ENCODE measurements at places on chromosomes 6 and 20.

DNA sequence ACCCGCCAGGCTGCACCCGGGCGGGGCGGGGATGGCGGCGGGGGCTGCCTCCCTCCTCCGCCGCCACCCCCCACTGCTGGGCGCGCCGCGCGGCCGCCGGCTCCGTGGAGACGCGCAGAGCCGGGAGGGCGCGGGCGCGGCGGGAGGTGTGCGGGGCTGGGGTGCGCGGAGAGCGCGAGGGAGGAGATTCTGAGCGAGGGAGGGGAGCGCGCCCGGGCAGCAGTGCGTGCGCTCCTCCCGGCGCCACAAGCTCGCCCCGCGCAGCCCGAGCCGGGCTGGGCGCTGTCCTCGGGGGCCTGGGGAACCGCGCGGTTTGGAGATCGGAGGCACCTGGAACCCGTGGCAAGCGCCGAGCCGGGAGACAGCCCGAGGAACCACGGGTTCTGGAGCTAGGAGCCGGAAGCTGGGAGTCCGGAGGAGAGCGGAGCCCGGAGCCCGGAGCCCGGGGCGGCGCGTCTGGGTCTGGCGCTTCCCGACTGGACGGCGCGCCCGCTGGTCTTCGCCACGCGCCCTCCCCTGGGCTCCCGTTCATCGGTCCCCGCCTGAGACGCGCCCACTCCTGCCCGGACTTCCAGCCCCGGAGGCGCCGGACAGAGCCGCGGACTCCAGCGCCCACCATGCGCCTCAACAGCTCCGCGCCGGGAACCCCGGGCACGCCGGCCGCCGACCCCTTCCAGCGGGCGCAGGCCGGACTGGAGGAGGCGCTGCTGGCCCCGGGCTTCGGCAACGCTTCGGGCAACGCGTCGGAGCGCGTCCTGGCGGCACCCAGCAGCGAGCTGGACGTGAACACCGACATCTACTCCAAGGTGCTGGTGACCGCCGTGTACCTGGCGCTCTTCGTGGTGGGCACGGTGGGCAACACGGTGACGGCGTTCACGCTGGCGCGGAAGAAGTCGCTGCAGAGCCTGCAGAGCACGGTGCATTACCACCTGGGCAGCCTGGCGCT, at the start of gene NTSR1:
TSS of gene NTSR1 (plus strand) at position 246 of the 946 bp plus-strand sequence. CDS start at position 618, 372 bp downstream.
- DNase-seq, result no peak

GRCh38 chr20:30500829-30501440, 756.5 kb upstream of the DEFB115 start:
- no peak for DNase-seq

DNA sequence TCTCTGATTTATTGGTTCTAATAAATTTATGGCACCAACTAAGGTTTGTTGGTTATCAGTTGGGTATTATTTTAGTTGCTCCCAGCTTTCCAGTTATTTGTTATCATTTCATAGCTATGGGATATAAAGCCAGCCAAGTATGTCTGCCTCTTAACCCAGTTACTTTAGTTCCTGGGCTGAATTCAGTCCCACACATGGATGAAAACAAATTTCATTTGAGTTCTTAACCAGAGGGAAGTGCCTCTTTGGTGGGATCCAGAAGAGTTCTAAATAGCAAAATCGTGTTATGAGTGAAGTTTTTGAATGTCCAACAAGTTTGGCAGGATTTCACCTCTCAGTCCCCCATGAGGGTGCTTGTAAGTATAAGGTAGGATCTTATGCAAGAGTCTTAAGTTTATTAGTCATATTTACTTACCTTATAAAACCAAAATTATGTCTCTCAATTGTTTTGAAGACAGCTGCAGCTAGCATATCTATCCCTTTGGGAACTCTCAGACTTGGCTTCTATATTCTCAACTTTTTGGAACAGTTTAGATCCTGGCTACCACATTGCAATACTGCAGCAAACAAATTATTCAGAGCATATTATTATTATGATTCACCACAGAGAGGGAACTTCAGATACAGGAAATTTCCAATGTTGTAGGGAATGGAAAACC, 683.6 kb downstream of the BCKDHB start:
- no peak for DNase-seq

DNA sequence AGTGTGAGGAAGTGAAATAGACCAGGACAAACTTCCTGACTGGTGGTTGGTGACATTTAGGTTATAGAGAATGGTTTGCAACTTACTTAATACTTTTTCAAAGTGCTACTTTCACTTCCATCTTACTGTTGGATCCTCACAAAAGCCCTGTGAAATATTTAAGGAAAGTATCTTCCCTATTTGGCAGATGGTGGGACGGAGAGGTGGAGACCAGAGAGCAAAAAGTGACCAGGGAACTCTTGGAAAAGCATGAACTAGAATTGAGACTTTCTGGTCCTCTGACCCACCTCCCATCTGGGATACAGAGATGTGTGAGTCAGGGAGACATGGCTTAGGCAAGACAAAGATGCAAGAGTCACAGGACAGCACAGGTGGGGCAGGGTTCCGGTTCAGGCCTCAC, 3.0 kb downstream of the TRIM10 start:
- no peak for DNase-seq

DNA sequence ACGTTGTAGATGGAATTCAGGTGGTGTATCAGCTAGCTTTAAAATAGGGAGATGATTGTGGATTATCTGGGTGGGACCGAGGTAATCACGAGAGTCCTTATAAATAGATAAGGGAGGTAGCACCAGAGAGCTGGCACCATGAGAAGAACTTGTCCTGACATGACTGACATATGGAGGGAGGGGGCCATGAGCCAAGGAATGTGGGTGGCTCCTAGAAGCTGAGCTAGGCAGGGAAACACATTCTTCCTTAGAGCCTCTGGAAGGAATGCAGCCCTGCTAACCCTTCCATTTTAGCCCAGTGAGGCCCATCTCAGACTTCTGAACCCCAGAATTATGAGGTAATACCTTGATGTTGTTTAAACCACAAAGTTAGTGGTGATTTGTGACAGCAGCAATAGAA, 321.1 kb upstream of the SULF2 start:
- no peak for DNase-seq

Measured in activated CD8-positive, alpha-beta memory T cell treated with anti-CD3 and anti-CD28 coated beads for 48 hours (primary cell).